ENCODE measurements at places on chromosomes 6 and 20. TPM values are rescaled to one million over a fixed set of nuclear protein-coding genes. Genes with fewer than 3 reads are reported as not detected.

DNA sequence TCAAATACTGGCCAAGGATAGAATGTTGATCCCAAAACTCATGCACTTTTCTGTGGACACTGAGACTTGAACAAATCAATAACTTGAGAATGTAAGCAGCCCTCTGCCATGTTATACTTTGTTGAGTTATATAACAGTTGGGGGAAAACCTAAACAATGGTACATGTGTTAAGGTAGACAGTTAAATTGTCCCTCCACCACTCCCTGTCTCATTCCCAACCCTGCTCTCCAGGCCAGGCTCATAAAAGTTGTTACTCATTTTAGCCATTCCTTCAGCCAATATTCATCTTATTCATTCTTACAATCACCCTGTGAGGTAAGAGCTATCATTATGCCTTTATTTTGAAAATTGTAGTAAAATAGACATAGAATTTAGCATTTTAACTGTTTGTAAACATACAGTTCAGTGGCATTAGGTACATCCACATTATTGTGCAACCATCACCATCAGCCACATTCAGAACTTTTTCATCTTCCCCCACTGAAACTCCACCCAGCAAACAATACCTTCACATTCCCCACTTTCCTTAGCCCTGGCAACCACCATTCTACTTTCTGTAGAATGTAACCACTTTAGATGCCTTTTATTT, 38.2 kb upstream of the IER3 start:
- DNase-seq, result no peak

GRCh38 chr6:35786810-35787209, 6.0 kb downstream of the CLPSL1 start:
- peak; percentile 70 for DNase-seq

GRCh38 chr6:116370760-116371119, at the start of gene DSE:
Gene DSE (plus strand): TSS chr6:116370947. CDS start chr6:116399251, 28,304 bp downstream.
- DNase-seq, result peak; percentile 92

GRCh38 chr6:155228546-155229166, 35.2 kb upstream of the CLDN20 start:
- no peak for DNase-seq

- no peak for DNase-seq
Observed at GRCh38 chr6:7787137-7787608, 61.3 kb downstream of the BMP6 start.

DNA sequence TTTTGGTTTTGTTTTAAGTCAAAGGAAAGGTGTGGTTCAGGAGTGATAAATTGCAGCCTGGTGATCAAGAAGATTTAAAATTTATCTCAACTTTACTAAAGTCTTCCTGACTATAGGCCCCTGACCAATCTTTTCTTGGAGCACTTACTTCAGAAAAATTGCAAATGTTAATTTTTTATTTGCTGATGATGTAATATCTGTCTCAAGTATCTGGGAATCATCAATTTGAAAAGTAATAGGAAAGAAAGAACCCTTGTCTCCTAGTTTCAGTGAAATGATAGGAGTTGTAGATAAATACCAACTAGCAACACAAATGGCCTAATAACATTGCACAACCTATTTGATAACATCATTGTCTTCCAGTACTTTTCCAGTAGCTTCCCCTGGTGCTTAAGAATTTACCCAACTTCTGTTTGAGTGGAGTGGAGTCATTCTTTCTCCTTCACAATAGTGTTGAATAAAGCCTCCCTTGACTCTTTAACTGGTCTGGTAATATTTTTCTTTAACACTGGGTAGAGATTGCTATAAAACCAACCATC, 648.3 kb upstream of the ADGRB3 start:
- DNase-seq, result no peak

GRCh38 chr6:165222315-165223025, 86.9 kb downstream of the C6orf118 start:
- DNase-seq, result no peak

DDO gene
- total RNA-seq, result 7.1 TPM

SNRPB2 gene
- total RNA-seq, result 39.5 TPM

LBP gene
- total RNA-seq, result 0.26 TPM
